Left lung (tissue), 14 donors: ENCODE measurements at places on chromosomes 5 and 9. TPM values are rescaled to one million over a fixed set of nuclear protein-coding genes. Genes with fewer than 3 reads are reported as not detected.

DNA sequence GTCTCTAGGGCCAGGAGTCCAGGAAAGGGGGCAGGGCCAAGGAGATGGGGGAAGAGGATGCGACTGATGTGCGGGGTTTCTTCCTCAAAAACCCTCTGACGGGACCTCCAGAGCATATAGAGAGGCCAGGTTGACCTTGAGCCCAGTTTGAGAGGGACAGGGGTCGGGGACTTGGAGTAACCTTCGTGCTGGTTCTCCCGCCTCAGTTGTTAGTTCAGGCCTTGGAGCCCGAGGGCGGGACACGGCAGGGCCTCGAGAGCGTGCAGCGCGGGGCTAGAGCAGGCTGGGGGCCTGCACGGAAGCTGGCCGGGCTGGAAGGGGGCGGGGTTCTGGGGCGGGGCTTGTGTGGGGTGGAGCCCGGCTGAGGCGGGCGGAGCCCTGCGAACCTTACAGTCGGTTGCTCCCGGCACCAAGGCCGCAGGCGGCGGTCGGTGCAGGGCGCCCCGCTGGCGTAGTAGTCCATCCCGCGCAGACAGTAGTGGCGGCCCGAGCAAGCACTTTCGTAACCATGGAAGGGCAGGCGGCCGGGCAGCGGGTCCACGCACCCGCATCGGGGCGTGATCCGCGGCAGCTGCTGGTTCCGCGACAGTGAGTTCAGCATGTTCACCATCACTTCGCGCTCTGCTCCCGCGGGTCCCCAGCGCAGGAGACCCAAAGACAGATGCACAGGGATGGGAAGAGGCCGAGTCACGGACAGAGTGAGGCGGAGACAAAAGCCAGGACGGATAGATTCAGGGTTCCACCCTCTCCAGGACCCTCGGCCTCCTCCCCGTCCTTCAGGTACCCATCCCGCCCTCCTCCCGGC lies 4.0 kb upstream of the MYORG start:
- peak; percentile 73 for DNase-seq

- no peak for DNase-seq
Observed at GRCh38 chr9:85941622-85941940, 635 bp downstream of the NAA35 start.

The FBXL7 gene
- polyA plus RNA-seq: 29.7 TPM

The ADAMTS13 gene
- 9.8 TPM for polyA plus RNA-seq

GRCh38 chr5:79850941-79851340 lies 140.1 kb downstream of the MTX3 start:
- no peak for DNase-seq

GRCh38 chr5:139862803-139863202 lies 67.2 kb downstream of the PSD2 start:
- no peak for DNase-seq

The DCAF10 gene
- 29.3 TPM for polyA plus RNA-seq

DNA sequence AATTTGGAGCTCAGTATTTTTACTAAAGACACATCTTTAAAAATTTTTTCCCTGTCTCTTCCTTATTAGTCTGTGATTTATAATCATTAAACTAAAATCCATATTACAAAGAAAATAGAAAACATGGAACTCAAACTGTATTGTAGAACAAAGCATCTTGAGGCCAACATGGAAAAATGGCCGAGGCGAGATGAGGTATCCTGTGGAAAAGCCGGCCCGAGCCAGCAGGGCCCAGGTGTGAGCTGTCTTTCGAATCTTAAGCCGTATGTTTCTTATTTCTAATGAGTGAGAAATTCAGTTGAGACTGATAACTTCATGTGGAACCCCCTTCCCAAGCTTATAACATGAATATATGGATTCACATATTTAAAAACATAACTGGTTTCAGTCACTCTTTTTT lies 170.4 kb upstream of the OTULINL start:
- no peak for DNase-seq

- no peak for DNase-seq
Observed at GRCh38 chr5:56673171-56673570, 142.2 kb upstream of the MAP3K1 start.

DNA sequence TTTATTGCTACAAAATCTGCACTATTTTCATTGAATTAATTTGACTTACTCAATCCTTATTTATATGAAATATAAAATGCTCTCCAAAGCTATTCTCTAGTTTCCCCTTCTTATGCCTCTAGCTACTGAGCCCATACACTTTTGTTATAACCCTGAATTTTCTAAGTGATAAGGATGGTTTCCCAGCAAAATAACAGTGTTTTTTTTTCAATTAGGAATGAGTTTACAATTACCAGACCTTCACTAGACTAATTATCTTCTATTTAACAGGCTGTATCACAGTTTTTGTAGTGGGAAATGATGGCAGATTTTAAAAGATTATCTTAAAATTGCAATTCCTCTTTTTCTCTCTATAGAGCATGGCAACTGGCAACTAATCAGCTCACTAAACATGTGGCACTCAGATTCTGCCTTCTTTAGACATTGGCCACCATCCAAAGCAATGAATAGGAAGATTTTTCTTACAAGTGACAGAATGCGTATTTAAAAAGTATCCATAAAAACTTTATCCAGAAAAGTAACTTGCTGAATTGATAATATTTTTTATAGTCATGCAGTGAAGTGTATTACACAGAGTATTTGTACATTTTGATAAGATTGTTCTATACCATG lies 585.7 kb upstream of the ZNF608 start:
- no peak for DNase-seq

DNA sequence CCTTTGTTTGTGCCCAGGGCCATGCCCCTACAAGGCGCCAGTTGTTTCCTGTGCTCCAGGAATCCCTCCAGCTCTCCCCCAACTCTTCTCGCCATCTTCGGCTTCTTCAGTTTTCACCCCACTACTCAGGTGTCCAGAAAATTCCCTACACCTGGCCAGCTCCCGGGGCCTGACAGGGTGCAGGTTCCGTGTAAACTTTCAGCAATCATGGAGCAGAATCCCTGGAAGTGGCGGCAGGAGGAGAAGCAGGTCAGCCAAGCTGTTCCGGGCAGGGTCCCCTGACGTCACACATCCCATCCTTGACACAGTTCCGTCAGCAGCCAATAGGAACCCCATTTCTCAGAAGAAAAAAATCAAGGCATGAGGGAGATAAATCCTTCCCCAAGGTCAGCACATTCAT lies 12.2 kb upstream of the ADGRD2 start:
- DNase-seq: no peak

The DMRTA1 gene
- 2.7 TPM for polyA plus RNA-seq

- DNase-seq: peak; percentile 100
Observed at GRCh38 chr5:176415952-176416924, at the start of gene CLTB. CLTB (minus strand) TSS chr5:176416539; CDS start chr5:176416363, 176 bp downstream.

The BSPRY gene
- polyA plus RNA-seq: 7.7 TPM

DNA sequence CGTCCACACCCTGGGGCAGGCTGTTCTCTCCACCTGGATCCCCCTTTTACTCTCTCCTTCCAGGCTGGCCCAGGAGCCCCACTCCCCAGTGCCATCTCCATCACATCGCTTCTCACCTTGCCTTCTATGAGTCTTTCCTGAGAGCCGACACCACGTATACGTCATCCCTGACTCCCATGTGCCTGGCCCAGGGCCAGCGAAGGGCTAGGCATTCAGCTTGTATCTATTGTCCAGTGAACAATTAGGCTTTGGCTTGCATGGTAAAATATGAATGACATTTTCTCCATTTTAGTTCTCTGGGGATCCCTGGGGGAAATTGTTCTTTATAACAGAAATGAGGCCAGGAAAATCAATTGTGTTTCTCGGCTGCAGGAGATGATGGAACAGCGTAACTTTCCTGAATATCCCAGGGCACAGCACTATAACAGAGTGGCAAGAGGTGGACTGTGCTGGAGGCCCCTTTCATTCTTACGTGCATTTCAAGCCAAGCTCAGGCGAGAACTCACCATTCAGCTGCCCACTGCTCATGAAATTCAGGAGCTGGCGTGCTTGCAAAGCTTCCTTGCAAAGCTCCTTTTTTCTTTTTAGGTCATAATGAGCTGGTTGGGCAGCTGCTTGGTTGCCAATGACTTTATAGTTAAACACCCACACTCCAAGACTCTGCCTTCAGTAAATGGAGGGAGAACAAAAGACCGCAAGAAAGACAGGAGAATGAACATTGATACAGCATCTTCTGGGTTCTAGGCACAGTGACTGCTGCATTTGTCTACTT lies 37.7 kb downstream of the NSG2 start:
- DNase-seq: no peak

The CD180 gene
- polyA plus RNA-seq: 0.84 TPM

- no peak for DNase-seq
Observed at GRCh38 chr5:78716206-78716605, 67.6 kb upstream of the LHFPL2 start.

- DNase-seq: no peak
Observed at GRCh38 chr9:129182625-129183494, 4.8 kb upstream of the IER5L start.

The MARVELD2 gene
- 20.8 TPM for polyA plus RNA-seq

The MARCOL gene
- polyA plus RNA-seq: not detected

The CETN3 gene
- 77.7 TPM for polyA plus RNA-seq

- peak; percentile 11 for DNase-seq
Observed at GRCh38 chr5:179287631-179288030, 57.6 kb downstream of the ADAMTS2 start.

DNA sequence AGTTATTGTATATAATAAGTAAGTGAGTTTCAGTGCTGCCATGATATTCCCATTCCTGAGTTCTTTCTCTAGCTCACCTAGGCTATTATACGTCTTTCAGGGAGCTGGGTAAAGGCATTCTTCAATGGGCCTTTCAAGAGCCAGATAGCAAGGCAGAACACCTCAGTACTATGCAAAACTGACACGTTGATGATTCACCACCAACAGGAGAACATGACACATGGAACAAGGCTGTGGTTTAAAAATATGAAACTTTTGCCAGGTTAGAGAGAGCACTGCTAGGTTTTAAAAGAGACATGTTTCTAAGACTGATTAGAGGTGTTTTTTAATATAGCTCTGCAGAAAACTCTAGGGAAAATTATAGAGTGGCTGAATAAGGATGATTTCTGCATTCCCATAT lies 95.9 kb downstream of the UGCG start:
- DNase-seq: no peak

DNA sequence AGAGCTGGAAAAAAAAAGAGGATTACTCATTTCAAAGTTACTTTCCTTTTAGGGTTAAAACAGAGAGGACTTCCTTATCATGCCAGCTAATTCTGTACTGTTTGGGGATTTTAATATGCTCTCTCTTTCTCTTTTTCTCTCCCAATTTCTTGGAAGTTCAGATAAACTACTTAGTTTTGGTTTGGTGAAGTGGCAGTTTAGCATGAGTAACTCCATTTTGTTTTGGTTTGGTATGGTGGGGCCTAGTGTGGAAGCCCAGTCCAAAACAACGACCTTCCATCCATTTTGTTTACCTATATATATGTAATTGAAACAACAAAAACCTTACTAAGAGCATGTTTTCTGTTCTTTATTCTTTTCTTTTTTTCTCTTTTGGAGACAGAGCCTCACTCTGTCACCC lies 3.7 kb upstream of the BSPRY start:
- DNase-seq: no peak

DNA sequence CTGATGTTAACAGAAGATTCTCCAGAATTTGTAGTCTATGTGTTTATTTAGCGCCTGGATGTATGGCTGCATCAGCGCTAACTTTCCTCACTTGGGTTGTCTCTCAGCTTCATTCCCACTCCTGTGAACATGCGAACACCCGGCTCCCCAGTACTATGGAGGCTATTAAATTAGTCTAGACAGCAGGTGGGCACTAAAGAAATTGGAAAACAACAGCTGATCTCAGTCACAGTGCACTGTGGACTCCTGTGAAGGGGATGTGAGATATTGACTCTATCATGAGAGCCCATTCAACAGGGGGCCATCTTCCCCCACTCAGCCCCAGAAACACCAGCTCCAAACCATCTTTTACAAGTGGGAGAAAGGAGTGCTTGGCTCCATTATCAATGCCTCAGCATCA lies 471.0 kb downstream of the KDM4C start:
- no peak for DNase-seq

The PHF24 gene
- polyA plus RNA-seq: 0.35 TPM

GRCh38 chr5:120682851-120683250 lies 218.8 kb downstream of the PRR16 start:
- DNase-seq: no peak

DNA sequence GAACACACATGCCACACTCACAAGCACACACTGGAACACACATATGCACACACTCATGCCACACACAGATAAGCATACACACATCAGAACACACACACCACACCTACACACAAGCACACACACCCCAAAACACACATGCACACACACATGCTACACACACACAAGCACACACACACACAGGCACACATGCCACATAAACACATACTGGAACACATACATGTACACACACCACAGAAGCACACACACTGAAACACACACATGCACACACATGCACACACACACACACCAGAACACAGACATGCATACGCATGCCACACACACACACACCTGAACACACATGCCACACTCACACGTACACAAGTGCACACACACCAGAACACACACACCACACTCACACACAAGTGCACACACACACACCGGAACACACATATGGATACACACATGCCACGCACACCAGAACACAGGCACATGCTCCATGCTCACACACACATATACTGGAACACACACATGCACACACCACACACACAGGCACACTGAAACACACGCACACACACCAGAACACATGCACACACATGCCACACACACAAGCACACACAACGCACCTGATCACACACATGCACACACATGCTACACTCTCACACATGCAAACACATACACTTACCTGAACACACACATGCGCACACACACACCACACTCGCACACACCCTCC lies 78.0 kb upstream of the IRX4 start:
- no peak for DNase-seq
